Motor neuron (in vitro differentiated cells): ENCODE measurements at places on chromosomes 1 and 21. TPM values are rescaled to one million over a fixed set of nuclear protein-coding genes. Genes with fewer than 3 reads are reported as not detected.

The KLF17 gene
- total RNA-seq, result 0.81 TPM in 1 of 2 replicates, not detected in the other

The ILDR2 gene
- total RNA-seq, result 16.5 and 18.3 TPM in 2 replicates

The OR2T11 gene
- total RNA-seq, result 0.05 TPM in 1 of 2 replicates, not detected in the other

The NKAIN1 gene
- 0.46 and 0.48 TPM in 2 replicates for total RNA-seq

The GBP6 gene
- total RNA-seq, result not detected in 2 replicates
